M059J (cell line): ENCODE measurements at places on chromosomes 4 and X. TPM values are rescaled to one million over a fixed set of nuclear protein-coding genes. Genes with fewer than 3 reads are reported as not detected.

DNA sequence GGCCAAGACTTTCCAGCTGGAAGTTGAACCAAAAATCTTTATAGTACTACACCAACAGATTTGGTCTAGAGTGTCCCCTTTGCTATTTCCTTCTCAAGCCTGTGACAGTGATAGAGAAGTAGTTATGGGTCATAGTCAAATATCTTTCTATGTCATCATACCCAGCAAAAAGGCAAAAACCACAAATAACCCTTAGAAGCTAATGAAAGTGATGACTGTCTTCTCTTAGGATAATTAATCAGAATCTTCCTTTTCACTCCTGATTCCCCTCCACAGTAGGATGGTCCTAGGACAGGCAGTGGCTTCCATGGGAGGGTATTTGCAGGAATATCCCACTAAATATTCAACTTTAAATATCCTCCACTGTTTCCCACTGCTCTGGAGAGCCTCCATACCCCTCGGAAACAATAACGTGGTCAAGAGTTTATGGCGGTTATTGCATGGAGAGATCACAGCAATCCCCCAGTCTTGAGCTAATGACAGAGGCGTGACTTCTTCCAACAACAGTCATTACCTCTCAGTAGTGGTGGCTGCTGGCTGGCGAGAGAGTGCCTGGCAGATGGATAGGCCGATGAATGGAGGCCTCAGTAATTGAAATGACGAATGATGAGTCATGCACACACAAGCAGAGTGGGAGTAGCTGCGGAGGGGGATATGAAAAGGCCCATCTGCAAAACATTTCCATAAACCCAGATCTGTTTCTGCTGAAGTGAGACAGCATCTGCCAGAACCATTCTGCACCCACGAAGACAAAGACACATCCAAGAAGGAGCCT lies 154.9 kb downstream of the STK32B start:
- DNase-seq, result peak; percentile 92

DNA sequence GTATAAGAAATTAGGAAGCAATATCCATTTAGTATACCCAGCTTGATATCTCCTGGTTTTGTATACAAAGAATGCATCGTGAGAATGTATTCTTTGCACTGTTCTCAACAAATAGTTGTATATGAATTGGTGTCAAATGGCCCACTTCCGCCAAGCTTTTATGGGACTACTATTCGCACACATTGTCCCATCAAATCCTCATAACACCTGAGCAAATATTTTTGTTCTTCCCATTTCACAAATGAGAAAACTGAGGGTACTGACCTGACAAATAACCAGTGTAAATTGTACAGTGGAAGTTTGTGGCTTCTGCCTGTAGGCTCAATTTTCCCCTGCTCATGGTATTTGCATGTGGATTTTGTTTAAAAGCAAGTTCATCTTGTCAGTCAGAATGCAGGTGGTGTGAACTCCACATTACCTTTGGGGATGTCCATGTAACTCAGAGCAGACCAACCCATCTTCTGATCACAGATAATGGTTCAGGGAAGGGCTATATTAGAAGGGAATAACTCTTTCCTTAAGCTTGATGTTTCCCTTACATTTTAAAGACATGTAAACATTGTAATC lies 51.5 kb upstream of the FAM241A start:
- DNase-seq, result no peak

The FAM9C gene
- not detected in 2 replicates for total RNA-seq

The PF4V1 gene
- total RNA-seq, result not detected in 2 replicates
